ENCODE measurements at places on chromosomes 3 and 15.

DNA sequence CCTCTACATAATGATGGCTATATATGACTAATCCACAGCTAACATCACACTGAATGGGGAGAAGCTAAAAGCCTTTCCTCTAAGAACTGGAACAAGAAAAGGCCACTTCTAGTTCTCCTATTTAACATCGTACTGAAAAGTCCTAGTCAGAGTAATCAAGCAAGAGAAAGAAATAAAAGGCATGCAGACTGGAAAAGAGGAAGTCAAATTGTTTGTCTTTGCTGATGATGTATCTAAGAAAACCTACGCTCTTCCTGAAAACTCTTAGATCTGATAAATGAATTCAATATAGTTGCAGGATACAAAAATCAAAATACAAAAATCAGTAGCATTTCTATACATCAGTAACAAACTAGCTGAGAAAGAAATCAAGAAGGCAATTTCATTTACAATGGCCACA is 116.9 kb downstream of the TP63 start:
- DNase-seq, result no peak

- DNase-seq, result no peak
These were observed 8.9 kb downstream of the NSUN3 start for GRCh38 chr3:94071713-94072284.

GRCh38 chr3:22156868-22157267 is 405.9 kb upstream of the ZNF385D start:
- DNase-seq, result no peak

DNA sequence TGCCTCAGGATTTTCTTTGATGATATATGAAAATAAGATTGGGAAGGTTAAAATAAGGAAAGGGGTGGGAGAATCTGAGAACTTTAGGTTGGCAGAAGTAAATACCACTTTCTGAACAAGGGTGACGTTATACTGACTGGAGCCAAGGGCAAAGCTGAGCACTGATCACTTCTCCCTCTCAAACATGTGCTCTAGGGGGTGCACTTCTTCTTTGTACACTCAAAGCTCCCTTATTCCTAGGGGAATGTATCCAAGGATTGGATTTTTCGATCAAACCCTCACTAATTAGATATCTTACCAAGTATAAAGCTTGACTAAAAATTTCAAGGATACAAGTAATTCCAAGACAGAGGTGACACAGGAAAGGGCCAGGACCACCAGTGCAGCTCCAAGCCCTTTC is 243.9 kb upstream of the UMPS start:
- DNase-seq, result no peak

DNA sequence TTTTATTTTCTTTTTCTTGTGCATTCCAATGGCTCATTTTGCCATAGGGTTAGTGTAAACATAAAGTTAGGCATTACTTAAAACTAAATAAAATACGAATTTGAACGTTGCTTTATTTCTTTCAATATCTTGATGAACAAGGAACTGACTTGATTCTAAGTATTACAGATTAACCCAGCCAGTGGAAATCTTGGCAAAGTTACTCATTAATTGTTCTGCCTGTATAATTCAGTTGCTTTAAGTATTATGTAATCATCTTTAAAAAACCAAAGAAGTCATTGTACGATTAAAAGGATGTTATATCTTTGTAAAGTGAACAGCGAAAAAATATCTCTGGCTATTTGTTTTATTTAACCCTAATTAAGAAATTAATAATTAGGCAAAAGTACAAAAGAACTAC is 737.9 kb upstream of the BCHE start:
- no peak for DNase-seq

- DNase-seq, result peak; percentile 50
These were observed 858 bp upstream of the SACM1L start for GRCh38 chr3:45688194-45688881.

DNA sequence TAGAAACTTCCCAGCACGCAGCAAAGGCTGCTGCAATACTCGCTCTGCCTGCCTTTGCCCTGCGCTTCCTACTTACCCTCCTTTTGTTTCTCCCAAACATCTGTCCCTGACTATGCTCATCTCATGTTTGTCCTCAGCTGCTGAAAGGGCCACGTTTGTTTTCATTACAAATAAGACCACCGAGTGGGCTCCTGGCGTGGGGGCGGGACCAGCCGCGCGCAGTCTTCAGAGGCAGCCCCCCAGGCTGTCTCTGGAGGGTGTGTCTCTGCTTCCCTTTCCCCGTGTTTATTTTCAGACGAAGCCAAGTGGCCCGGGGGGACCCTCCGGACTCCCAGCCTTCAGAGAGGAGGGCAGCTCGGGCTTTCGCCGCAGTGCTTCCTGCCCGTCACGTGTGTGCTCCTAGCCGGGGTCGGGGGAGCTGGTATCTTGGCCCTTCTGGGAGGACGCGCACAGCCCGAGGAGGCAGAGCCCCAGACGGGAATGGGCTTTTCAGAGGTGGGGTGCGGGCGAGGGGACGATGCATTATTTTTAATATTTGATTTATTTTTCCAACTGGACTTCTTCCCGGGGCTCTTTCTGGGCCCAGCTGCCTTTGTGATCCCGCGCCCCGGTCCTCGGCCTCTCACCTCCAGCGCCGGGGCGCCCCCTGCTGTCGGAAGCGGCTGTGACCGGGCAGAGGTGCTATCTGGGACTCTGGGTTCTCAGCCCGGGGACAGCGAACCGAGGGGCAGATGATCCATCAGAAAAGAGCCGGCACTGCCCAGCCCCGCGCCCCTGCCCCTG is 70.0 kb upstream of the CGNL1 start:
- peak; percentile 92 for DNase-seq

GRCh38 chr3:65619451-65619881 is 419.3 kb downstream of the MAGI1 start:
- DNase-seq, result no peak

GRCh38 chr15:47725906-47726305 is 8.6 kb downstream of the SEMA6D start:
- DNase-seq, result no peak

GRCh38 chr3:57791245-57791644 is 35.1 kb downstream of the SLMAP start:
- DNase-seq, result no peak

DNA sequence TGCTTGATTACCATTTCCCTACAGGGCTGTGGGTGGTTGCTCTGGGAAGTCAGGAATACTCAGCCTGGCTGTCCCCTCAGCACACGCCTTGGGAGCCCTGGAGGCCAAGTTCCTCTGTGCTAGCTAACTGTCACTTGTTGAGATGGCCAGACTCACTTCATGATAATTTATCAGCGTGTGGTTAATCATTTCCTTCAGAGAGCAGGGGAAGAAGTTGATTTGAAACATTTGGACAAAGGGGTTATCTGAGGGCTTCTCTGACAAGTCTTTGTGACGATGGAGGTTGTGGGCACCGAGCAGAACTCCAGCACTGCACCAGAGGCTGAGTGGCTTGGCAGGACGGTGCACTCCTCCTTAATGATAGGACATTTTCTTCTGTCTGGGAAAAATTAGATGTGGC is 61.9 kb downstream of the WHAMM start:
- no peak for DNase-seq

- DNase-seq, result no peak
These were observed 121.5 kb upstream of the LIPC start for GRCh38 chr15:58309963-58310928.

DNA sequence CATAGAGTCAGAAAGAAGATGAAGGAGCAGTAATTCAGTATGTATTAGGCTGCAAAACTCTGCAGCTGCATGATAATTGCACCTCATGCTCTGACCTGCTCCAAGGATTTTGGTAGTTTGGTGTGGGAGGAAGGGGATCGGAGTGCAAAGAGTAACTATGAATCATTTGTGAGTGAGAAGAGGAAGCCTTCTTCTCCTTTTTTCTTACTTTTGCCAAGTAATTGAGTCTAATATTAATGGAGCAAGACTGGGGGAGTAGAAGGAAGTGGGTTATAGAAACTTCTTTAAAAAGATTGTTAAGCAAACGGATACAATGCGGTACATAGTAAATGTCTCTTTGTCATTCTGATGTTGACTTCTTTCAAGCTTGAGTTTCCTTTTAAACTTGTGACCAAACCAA is 276.5 kb downstream of the EDEM1 start:
- no peak for DNase-seq

GRCh38 chr3:141940194-141940776 is 63.8 kb downstream of the ATP1B3 start:
- peak; percentile 58 for DNase-seq

- DNase-seq, result no peak
These were observed 30.7 kb upstream of the IGSF10 start for GRCh38 chr3:151491525-151491924.

GRCh38 chr3:13075986-13076654 is 2.9 kb upstream of the IQSEC1 start:
- no peak for DNase-seq

DNA sequence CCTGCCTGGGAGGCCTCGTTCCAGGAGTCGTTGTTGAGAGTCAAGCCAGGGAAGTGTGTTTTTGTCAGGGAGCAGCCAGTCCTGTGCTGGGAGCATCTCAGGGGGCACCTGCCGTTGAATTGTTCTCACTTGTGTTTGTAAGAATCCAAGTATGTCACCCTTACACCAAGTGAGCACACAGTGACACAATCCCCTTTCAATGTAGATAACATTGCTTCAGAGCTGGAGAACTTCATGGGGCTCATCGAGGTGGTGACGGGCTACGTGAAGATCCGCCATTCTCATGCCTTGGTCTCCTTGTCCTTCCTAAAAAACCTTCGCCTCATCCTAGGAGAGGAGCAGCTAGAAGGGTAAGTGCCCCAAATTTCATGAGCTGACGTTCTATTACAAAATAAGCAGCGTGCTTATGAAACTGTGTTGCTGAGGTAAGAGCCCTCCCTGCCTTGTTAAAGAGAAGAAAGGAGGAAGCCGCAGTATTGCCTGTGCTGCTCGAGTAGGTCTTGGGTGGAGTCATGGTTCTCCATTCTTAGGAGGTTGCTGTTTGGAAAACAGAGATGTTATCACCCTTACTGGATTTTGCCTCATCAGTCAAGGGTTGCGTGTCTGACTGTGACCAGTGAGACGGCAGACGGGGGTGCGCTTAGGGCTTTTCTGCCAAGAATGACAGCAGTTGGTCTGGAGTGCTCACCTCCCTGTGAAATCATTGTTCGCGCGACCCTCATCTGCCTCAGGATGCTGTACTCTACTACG is 108.1 kb downstream of the PGPEP1L start:
- no peak for DNase-seq

DNA sequence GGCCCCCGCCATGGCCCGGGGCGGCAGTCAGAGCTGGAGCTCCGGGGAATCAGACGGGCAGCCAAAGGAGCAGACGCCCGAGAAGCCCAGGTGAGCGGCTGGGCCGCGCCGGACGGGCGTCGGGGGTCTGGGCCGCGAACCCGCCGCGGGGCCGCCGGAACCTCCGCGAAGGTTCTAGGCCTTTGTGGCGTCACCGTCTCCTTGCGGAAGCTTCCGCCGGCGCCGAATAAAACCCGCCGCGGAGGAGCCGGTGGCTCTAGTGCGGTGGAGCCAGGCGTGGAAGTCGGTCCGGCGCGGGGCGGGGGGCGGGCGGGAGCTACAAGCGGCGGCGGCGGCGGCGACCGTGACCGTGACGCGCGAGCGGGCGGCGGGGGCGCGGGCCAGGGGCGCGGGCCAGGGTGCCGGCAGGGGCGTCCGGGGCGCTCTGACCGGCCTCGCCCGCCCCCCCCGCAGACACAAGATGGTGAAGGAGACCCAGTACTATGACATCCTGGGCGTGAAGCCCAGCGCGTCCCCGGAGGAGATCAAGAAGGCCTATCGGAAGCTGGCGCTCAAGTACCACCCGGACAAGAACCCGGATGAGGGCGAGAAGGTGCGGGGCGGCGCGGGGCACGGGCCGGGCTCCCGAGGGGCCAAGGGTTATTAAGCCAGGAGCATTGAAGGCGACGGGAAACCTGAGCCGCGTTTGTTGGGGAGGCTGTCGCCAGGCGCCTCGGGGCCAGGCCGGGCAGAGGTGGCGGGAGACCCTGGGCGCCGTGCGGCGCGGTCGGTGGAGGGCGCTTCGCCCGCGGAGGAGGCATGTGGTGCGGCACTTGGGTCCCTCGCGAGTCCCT is at the start of gene DNAJA4:
DNAJA4 (plus strand) TSS at position 259 of the 833 bp plus-strand sequence; CDS start at position 461, 202 bp downstream.
- DNase-seq, result peak; percentile 64

DNA sequence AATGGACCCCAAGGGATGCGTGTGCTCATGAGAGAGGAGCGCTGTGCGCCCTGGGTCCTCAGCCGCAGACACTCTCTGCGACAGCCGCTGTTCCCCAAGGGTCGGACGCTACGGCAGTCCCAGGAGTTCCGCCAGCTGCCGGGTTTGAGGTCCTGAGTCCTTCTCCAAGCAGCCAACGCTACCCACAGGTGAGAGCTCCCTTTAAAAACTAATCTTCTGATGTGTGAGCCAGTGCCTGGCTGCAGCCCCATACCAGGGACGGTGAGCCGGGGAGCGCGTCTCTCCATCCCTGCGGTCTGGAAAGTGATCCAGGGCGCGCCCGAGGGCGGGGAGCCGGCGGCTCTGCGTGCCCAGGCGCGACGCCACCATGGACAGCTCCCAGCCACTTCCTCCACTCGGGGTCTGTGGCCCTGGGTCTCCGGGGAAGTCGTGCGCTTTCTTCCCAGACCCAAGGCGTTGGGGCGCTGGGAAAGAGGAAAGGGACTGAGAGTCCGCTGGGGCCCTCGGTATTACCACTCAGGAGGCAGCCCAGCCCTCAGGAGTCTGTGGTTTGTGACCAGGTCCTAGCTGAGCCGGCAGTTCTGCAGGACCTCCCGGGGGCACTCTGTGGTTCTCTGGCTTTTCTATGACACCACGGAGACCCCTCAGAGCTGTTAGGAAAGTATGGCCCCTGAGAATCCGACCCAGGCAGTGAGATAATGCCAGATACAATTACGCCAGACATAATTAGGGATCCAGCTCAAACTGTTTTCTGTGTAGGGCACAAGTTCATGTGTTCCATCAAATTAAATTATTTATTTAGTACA is 1.4 kb downstream of the CEMIP start:
- peak; percentile 27 for DNase-seq

DNA sequence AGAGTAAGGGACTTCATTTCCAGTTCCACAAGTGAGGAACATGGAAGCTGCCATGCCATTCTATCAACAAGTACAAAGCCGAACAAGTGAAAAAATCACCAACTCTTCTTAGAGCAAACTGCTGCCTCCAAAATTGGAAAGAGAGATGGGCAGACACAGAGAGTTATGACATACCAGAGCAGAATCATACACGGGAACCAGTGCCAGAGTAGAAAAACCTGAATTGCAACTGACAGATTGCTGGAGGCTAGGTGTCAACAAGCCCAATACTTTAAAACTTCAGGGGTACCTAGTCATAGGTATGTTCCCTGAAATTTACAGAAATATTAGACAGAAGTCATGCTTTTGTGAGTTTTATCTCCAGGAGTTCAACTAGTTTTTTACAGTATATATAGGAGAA is 62.0 kb downstream of the TTBK2 start:
- no peak for DNase-seq

DNA sequence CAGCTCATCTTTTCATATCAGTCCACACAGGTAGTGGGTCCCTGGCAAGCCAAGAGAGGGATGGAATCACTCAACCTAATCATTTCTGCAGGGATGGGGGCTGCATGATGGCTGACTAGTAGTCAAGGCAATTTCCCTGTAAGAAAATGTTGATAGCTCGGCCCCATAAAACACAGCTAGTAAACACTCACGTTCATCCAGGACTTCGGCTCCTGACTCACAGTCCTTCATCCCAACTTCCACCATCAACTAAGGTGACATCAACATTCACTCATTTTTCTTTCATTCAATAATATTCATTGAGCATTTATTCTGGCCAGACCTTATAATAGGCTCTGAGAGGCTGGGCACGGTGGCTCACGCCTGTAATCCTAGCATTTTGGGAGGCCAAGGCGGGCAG is 4.4 kb upstream of the ACAP2 start:
- DNase-seq, result no peak

All from activated naive CD8-positive, alpha-beta T cell treated with anti-CD3 and anti-CD28 coated beads, Interleukin-2, amount 50 U/mL, for 24 hours (primary cell).